ENCODE measurements at places on chromosomes 1 and 21. TPM values are rescaled to one million over a fixed set of nuclear protein-coding genes. Genes with fewer than 3 reads are reported as not detected.

- H3K27me3 ChIP-seq, result no peaks in the 10 kb centered on the region
- peaks cover 9% of the 10 kb centered on the region for H3K4me1 ChIP-seq
- no peaks in the 10 kb centered on the region for H3K36me3 ChIP-seq
- no peak overlapping the region for H3K27ac ChIP-seq
- no peak overlapping the region for H3K4me3 ChIP-seq
- no peak for DNase-seq
These were observed 36.5 kb upstream of the KCNJ15 start for GRCh38 chr21:38220270-38220737.

DNA sequence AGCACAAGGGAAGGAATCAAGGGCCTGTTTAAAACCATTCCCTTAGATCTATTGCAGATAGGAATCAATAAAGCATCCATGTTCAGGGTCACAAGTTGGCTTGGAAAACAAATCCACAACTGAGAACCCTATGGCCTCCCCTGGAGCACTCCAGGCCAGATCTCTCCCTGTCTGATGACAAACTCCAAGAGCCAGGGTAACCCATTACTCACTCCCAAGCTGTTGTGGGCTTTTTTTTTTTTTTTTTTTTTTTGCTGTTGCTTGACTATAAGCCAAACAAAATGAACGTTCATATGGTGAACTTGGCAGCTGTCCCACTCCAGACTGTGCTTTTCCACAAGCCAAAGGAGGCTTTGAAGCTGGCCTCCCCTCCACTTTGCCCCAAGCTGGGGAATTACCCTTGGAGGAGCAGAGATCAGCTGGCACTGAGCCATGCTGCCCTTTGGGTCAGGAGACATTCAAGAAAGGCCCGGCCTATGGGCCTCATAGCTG lies 35.7 kb upstream of the VAV3 start:
- no peaks in the 10 kb centered on the region for H3K36me3 ChIP-seq
- DNase-seq, result no peak
- H3K27ac ChIP-seq, result no peak overlapping the region

TNNT2 gene
- not detected for total RNA-seq

IFNLR1 gene
- 0.32 TPM for total RNA-seq

- H3K27me3 ChIP-seq, result no peaks in the 10 kb centered on the region
- peak; percentile 62 for DNase-seq
- no peak overlapping the region for H3K4me3 ChIP-seq
- peaks cover 3% of the 10 kb centered on the region for H3K4me1 ChIP-seq
- H3K36me3 ChIP-seq, result no peaks in the 10 kb centered on the region
These were observed 75.7 kb upstream of the C1orf87 start for GRCh38 chr1:60149251-60149650.

TEDDM1 gene
- not detected for total RNA-seq

- H3K4me3 ChIP-seq, result no peak overlapping the region
- H3K4me1 ChIP-seq, result no peaks in the 10 kb centered on the region
- DNase-seq, result no peak
- no peaks in the 10 kb centered on the region for H3K27me3 ChIP-seq
- no peak overlapping the region for H3K27ac ChIP-seq
These were observed 18.1 kb downstream of the CCDC185 start for GRCh38 chr1:223411309-223411708.

- peak overlapping the region; percentile 89 for H3K27ac ChIP-seq
- peaks cover 26% of the 10 kb centered on the region for H3K4me1 ChIP-seq
- peak overlapping the region; percentile 94 for H3K4me3 ChIP-seq
- no peaks in the 10 kb centered on the region for H3K36me3 ChIP-seq
- no peak for DNase-seq
These were observed 1.2 kb downstream of the LBR start for GRCh38 chr1:225426395-225427234.

DNA sequence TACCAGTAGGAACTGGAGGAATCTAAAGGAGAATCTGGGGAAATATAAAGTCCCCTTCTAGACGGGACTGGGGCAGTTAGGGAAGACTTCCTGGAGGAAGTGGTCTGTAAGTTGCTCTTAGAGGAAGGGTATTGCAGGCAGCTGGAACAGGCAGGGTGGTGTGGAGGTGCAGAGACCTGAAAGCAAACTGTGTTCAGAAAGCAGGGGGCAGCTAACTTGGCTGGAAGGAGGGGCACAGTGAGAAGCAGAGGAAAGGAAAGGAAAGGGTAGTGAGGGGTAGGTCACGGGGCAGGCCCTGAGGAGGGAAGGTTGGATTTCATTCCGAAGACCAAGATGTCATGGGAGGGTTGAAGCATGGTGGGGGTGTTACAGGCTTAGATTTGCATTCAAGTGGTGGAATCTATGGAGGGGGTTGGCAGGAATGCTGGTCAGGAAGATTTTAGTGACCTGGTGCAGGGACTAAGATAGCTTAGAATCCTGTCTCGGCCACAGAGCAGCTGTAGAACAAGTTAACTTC lies 240.7 kb downstream of the FOXD2 start:
- no peak overlapping the region for H3K27ac ChIP-seq
- no peaks in the 10 kb centered on the region for H3K27me3 ChIP-seq
- H3K36me3 ChIP-seq, result no peaks in the 10 kb centered on the region
- H3K4me1 ChIP-seq, result no peaks in the 10 kb centered on the region
- DNase-seq, result peak; percentile 38

CFH gene
- 108 TPM for total RNA-seq

DNA sequence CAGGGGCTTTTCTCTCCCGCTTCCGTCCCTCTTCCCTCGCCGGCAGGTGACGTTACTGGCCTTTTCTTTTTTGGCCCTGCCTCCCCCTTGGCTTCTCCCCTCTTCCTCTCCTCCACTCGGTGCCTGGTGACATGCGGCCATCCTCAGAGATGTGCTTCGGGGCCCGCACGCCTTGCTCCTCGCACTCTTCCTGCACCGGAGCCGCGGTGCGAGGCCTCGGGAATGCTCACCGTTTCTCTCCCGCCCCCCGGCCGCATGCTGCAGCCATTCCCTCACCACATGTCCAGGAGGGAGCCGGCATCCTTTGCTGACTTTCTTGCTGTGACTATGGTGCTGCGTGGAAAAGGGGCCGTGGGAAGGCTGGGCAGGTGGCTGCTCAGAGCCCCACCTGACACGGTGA lies 39.3 kb downstream of the PDE9A start:
- no peak overlapping the region for H3K4me3 ChIP-seq
- H3K36me3 ChIP-seq, result no peaks in the 10 kb centered on the region

LCE1B gene
- not detected for total RNA-seq

- DNase-seq, result no peak
- no peaks in the 10 kb centered on the region for H3K27me3 ChIP-seq
- no peaks in the 10 kb centered on the region for H3K4me1 ChIP-seq
- H3K27ac ChIP-seq, result no peak overlapping the region
These were observed 82.6 kb downstream of the ATF6 start for GRCh38 chr1:161848676-161849075.

TAGLN2 gene
- 363 TPM for total RNA-seq

- no peaks in the 10 kb centered on the region for H3K27me3 ChIP-seq
- no peak overlapping the region for H3K27ac ChIP-seq
- no peaks in the 10 kb centered on the region for H3K36me3 ChIP-seq
- no peak overlapping the region for H3K4me3 ChIP-seq
- peaks cover 12% of the 10 kb centered on the region for H3K4me1 ChIP-seq
- no peak for DNase-seq
These were observed 13.0 kb downstream of the FAM229A start for GRCh38 chr1:32349211-32349708.

GRCh38 chr1:30314591-30314990 lies 408.8 kb downstream of the MATN1 start:
- H3K36me3 ChIP-seq, result no peaks in the 10 kb centered on the region
- no peak overlapping the region for H3K4me3 ChIP-seq
- DNase-seq, result no peak

GRCh38 chr1:116334868-116335635 lies 38.0 kb upstream of the ATP1A1 start:
- no peak for DNase-seq
- H3K4me1 ChIP-seq, result no peaks in the 10 kb centered on the region
- H3K27ac ChIP-seq, result no peak overlapping the region
- no peaks in the 10 kb centered on the region for H3K36me3 ChIP-seq
- no peaks in the 10 kb centered on the region for H3K27me3 ChIP-seq
- H3K4me3 ChIP-seq, result no peak overlapping the region

SLC1A7 gene
- total RNA-seq, result not detected

GRCh38 chr1:107533436-107533835 lies 392.6 kb downstream of the NTNG1 start:
- DNase-seq, result no peak
- no peaks in the 10 kb centered on the region for H3K36me3 ChIP-seq
- H3K27me3 ChIP-seq, result no peaks in the 10 kb centered on the region
- no peak overlapping the region for H3K4me3 ChIP-seq
- H3K4me1 ChIP-seq, result no peaks in the 10 kb centered on the region

GRCh38 chr1:110114784-110115183 lies 2.5 kb downstream of the UBL4B start:
- no peaks in the 10 kb centered on the region for H3K4me1 ChIP-seq
- H3K36me3 ChIP-seq, result no peaks in the 10 kb centered on the region
- no peak overlapping the region for H3K27ac ChIP-seq

CLDN17 gene
- not detected for total RNA-seq

DNA sequence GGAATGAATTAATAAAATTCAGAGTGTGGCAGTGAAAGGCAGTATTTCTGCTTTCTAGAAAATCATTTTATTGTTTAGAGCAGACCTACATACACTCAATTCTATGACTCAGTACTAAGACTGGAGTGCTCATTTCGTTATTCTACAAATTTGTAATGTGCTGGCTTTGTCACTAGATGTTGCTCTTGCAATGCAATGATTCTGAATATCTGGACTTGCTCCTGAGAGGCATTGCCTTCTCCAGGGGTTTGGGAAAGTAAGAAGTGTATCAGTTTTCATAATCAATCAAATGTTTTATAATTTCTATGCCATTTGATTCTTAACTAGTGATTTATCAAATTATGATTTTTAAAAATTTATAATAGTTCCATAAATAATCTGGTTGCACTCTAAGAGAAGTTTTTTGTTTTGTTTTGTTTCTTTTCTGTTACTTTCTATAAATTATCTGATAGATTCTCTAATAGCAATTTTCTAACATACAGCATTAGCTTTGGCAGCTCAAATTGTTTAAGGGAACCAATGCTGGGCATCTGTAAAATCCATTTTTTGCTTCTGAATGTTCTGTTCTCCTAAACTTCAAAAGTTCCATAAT lies 280.5 kb upstream of the SGIP1 start:
- no peak overlapping the region for H3K27ac ChIP-seq
- H3K36me3 ChIP-seq, result no peaks in the 10 kb centered on the region
- no peak for DNase-seq
- no peaks in the 10 kb centered on the region for H3K4me1 ChIP-seq

- H3K27ac ChIP-seq, result no peak overlapping the region
- no peaks in the 10 kb centered on the region for H3K4me1 ChIP-seq
- H3K4me3 ChIP-seq, result no peak overlapping the region
- DNase-seq, result no peak
These were observed 530.2 kb downstream of the PTPRC start for GRCh38 chr1:199168888-199169585.

TCHHL1 gene
- total RNA-seq, result not detected

- H3K27me3 ChIP-seq, result no peaks in the 10 kb centered on the region
- no peaks in the 10 kb centered on the region for H3K36me3 ChIP-seq
- no peak overlapping the region for H3K4me3 ChIP-seq
- H3K4me1 ChIP-seq, result peaks cover 4% of the 10 kb centered on the region
- no peak overlapping the region for H3K27ac ChIP-seq
These were observed 83.6 kb downstream of the ST6GALNAC3 start for GRCh38 chr1:76158126-76158525.

- no peak for DNase-seq
- H3K36me3 ChIP-seq, result peaks cover 10% of the 10 kb centered on the region
- no peaks in the 10 kb centered on the region for H3K27me3 ChIP-seq
- peaks cover 13% of the 10 kb centered on the region for H3K4me1 ChIP-seq
- peak overlapping the region; percentile 81 for H3K4me3 ChIP-seq
These were observed 517 bp downstream of the IPO13 start for GRCh38 chr1:43947061-43947873.

DNA sequence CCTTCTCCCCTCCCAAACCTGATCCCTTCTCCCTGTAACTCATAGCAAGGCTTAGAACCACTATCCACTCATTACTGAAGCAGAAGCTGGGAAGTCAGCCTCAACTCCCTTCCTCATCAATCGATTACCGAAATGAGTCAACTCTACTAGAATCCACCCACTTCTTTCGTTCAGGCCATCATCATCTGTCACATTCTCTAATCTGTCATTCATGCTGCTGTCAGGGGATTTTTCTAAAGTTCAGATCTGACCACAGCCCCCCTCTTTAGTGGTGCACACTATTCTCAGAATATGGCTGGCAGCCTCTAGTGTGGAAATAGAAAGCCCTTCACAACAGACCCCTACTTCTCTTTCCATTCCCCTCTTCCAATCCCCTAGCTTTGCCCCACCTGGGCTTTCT lies 5.1 kb downstream of the NT5C1A start:
- H3K4me1 ChIP-seq, result no peaks in the 10 kb centered on the region
- no peaks in the 10 kb centered on the region for H3K27me3 ChIP-seq
- DNase-seq, result no peak
- no peak overlapping the region for H3K27ac ChIP-seq
- H3K36me3 ChIP-seq, result no peaks in the 10 kb centered on the region

- H3K27me3 ChIP-seq, result no peaks in the 10 kb centered on the region
- no peak for DNase-seq
- H3K4me1 ChIP-seq, result no peaks in the 10 kb centered on the region
- H3K27ac ChIP-seq, result no peak overlapping the region
These were observed 3.5 kb upstream of the FCMR start for GRCh38 chr1:206925106-206925736.

- H3K36me3 ChIP-seq, result no peaks in the 10 kb centered on the region
- H3K4me1 ChIP-seq, result peaks cover 16% of the 10 kb centered on the region
- peak overlapping the region; percentile 85 for H3K4me3 ChIP-seq
These were observed 164.7 kb downstream of the RUNX1 start for GRCh38 chr21:34884346-34884929.

DNA sequence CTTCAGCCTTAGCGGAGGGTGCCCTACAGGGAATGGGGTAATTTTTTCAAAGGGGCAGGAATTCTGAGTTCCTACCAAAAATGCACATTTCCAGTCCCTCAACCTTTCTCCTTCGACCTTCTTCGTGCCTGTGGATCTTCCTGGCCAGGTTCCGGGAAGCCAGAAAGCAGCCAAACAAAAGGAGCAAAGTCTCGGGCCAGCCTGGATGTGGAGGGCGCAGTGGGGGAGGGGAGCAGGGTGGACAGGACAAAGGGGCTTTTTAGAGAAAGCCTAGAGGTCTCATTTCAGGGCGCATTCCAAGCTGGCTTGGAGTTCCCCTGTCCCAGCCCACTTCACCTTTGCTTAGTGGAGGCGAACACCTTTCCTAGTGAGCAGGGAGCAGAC lies 2.9 kb upstream of the INAVA start:
- peak overlapping the region; percentile 57 for H3K4me3 ChIP-seq
- H3K4me1 ChIP-seq, result peaks cover 7% of the 10 kb centered on the region
- no peak overlapping the region for H3K27ac ChIP-seq
- H3K27me3 ChIP-seq, result no peaks in the 10 kb centered on the region
- DNase-seq, result no peak

KRTAP19-3 gene
- total RNA-seq, result not detected

- H3K4me3 ChIP-seq, result no peak overlapping the region
- no peaks in the 10 kb centered on the region for H3K27me3 ChIP-seq
- DNase-seq, result no peak
- no peaks in the 10 kb centered on the region for H3K36me3 ChIP-seq
- peak overlapping the region; percentile 55 for H3K27ac ChIP-seq
- H3K4me1 ChIP-seq, result peaks cover 8% of the 10 kb centered on the region
These were observed 365.7 kb upstream of the USP24 start for GRCh38 chr1:55580845-55581332.

RNF186 gene
- total RNA-seq, result not detected

GRCh38 chr1:154879038-154879421 lies 8.9 kb upstream of the KCNN3 start:
- no peaks in the 10 kb centered on the region for H3K27me3 ChIP-seq
- H3K27ac ChIP-seq, result no peak overlapping the region
- no peak overlapping the region for H3K4me3 ChIP-seq
- no peaks in the 10 kb centered on the region for H3K4me1 ChIP-seq
- no peaks in the 10 kb centered on the region for H3K36me3 ChIP-seq

PRR9 gene
- total RNA-seq, result not detected

Measured in ascending aorta (tissue), 2 donors.